ENCODE measurements at places on chromosomes 16 and 17.

- DNase-seq, result no peak
These were observed 36.7 kb downstream of the TK2 start for GRCh38 chr16:66513111-66513723.

- no peak for DNase-seq
These were observed 4.8 kb downstream of the ADAP2 start for GRCh38 chr17:30926516-30926915.

DNA sequence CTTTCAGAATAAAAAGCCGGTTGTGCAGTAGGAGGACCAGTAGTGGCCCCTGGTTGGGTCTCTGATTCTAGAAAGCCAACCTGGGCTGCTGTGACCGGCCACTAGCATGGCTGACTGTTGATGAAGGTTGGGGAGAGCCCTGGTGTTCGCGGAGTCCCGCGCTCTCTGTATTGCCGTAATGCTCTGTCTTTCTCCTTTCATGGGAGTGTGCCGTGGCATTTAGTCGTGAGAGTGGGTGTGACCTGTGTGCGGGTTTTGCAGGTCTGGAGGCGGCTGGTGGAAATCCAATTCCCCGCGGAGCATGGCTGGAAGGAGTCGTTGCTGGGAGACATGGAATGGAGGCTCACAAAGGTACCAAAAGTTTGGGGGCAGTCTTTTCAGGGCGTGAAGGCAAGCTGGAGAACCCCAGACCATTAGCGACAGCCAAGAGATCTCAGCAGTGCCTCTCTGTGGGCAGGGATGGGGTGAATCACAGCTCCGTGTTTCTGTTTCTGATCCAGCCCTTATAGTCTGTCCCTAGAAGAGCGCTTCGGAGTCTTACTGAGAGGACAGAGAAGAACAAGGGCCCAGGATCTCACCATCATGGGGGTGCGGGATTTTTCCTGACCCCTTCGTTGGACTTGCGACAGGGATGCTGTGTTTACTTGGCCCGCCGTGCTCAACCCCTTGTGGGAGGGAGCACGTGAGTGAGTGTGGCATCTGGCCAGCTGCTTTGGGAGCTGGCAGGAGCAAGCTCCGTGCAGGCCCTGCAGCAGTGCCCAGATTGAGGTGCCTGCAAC, 56.5 kb downstream of the RNF213 start:
- DNase-seq, result no peak

GRCh38 chr17:53640808-53641207, 181.9 kb upstream of the KIF2B start:
- no peak for DNase-seq

- no peak for DNase-seq
These were observed 69.9 kb downstream of the RPTOR start for GRCh38 chr17:80614332-80615047.

Measured in HFF-Myc (cell line).